ENCODE measurements at places on chromosomes 7 and 10.

GRCh38 chr7:66840316-66840715, 80.7 kb upstream of the TMEM248 start:
- no peak for DNase-seq

- no peak for DNase-seq
Observed at GRCh38 chr10:125231813-125232475, 71.6 kb upstream of the CTBP2 start.

GRCh38 chr7:85620936-85621685, 434.3 kb upstream of the SEMA3D start:
- no peak for DNase-seq

GRCh38 chr7:38129579-38129978, 48.5 kb upstream of the STARD3NL start:
- no peak for DNase-seq

GRCh38 chr10:71036297-71036966, 148.1 kb upstream of the PCBD1 start:
- DNase-seq, result no peak

DNA sequence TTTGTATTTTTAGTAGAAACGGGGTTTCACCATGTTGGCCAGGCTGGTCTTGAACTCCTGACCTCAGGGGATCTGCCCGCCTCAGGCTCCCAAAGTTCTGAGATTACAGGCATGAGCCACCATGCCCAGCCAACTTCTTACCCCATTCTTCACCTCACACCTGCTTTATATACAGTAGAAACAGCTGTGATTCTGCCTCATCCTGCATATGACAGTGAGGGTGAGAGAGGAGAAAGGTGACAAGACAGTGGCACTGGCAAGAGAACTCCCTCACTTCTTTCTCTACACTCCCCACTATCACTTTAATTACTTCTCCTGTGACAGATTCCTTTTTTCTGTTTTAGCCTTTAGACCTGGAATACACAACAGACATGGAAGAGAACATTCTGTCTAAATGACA, 61.8 kb upstream of the CAPZA2 start:
- no peak for DNase-seq
